Stimulated activated CD4-positive, alpha-beta T cell treated with anti-CD3 and anti-CD28 coated beads, TNF-alpha, amount 100 ng/mL, for 1 hour (primary cell): ENCODE measurements at places on chromosomes 2 and 18.
A peak's percentile ranks its signal among the peaks of the same experiment; 100 is the strongest.

DNA sequence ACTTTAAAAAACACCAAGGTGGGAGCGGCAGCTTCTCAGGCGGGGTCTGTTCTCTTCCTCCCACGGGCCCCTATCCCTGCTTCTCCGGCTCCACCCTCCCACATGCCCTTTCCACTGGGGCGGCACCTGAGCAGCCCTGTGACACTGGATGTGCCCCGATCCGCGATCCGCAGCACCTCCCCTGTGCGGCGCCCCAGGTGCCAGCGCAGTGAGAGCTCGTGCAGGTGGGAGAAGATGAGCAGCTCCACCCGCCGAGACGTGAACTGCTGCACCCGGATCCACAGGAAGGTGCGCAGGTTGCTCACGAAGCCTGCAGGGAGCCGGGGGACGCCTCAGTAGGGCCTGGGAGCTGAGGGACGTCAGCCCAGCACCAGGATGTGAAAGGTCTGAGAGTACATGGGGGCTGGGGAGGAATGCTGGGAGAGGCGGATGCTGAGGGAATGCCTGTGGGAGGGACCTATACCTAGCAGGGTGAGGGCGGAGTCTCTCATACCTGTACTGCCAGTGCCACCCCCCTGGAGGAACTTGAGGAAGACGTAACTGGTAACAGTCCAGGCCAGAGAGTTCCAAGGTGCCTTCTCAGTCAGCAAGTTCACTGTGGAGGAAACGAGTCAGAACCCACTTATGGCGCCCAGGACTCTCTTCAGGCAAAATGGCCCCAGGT lies 2.8 kb downstream of the ABCB6 start:
- DNase-seq = no peak

- no peak for DNase-seq
Observed at GRCh38 chr2:121831841-121832240, 76.4 kb downstream of the TSN start.

DNA sequence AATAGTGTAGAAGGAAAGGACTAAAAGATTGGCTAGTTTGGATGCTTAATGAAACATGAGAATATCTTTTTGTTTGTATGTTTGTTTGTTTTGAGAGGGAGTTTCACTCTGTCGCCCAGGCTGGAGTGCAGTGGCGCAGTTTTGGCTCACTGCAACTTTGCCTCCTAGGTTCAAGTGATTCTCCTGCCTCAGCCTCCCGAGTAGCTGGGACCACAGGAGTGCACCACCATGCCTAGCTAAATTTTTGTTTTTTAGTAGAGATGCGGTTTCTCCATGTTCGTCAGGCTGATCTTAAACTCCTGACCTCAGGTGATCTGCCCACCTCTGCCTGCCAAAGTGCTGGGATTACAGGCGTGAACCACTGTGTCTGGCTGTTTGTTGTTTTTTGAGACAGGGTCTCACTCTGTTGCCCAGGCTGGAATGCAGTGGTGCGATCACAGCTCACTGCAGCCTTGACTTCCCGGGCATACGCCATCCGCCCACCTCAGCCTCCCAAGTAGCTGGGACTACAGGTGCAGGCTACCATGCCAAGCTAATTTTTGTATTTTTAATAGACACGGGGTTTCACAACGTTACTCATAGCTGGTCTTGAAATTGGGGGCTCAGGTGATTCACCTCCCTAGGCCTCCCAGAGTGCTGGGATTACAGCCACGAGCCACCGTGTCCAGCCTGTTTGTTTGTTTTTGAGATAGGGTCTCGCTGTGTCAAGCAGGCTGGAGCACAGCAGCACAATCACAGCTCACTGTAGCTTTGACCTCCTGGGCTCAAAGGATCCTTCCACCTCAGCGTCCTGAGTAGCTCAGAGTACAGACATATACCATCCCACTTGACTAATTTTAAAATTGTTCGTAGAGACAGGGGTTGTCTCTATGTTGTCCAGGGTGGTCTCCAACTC lies 209.2 kb downstream of the MYCN start:
- no peak for DNase-seq

- DNase-seq = no peak
Observed at GRCh38 chr18:79305911-79306310, 89.8 kb upstream of the NFATC1 start.

DNA sequence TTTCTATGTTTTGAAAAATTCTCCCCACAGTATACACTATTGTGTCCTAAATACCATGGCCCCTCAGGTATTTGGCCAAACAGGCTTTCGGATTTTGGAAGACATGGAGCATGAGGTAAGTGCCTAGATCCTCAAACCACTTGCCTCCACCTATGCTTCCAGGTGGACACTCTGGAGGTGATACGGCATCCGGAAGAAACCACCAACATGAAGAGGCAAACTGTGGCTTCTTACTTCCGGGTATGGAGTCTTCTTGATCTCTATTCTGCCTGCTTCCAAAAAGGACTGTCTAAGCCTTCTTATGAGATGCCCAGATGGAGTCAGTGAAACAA lies 252.0 kb upstream of the SP5 start:
- DNase-seq = no peak

DNA sequence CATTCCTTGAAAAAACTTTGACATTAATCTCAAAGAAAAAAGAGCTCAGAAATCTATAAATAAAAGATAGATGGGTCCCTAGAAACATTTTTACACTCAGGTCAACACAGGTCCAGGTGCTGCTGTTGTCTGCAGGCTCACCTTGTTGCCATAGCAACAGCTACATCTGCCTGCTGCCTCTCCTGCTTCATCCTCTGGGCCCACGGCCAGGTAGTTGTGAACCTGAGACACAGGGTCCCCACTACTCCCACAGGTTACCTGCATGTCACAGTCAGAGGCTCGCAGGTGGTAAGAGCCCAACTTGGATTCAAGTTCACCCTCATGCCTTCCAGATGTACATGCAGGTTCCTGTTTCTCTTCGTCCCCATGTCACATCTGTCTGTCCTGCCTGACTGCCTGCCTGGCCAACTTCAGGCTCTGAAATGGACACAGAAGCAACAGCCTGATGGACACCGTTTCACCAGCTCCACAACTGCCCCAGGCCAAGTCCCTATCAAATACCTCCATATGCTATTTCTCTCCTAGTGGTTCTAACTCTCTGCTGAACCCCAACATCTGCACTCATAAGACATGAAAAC lies 88.3 kb upstream of the SALL3 start:
- no peak for DNase-seq

- DNase-seq = peak; percentile 18
Observed at GRCh38 chr18:77207540-77207939, 42.1 kb upstream of the GALR1 start.

GRCh38 chr2:19552270-19552669 lies 193.8 kb upstream of the OSR1 start:
- no peak for DNase-seq

- DNase-seq = no peak
Observed at GRCh38 chr2:223580951-223581350, 21.2 kb downstream of the SCG2 start.

- DNase-seq = no peak
Observed at GRCh38 chr2:173264603-173265366, 89.9 kb upstream of the CDCA7 start.

DNA sequence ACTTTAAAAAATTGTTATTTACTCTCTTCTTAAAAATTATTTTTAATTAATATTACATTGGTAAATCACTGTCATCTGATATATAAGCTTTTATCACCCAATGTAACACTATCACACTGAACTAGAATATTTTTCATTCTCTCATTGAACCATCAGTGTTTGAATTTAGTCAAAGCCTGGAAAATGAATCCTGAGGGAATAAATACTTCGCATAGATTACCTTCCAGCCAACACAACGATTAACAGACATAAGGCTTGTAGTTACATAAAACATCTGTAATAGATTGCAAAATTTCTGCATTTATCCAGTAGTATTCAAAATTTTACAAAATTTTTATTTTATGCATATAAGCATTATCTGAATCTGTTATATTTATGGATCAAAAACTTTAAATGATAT lies 314.9 kb downstream of the ERBB4 start:
- DNase-seq = no peak
